Central memory CD8-positive, alpha-beta T cell (primary cell): ENCODE measurements at places on chromosomes 5 and 9.
A peak's percentile ranks its signal among the peaks of the same experiment; 100 is the strongest.

- DNase-seq: no peak
These were observed 189.7 kb downstream of the PALM2AKAP2 start for GRCh38 chr9:109969573-109970237.

- no peak for DNase-seq
These were observed 405.3 kb upstream of the SLC30A5 start for GRCh38 chr5:68688547-68688946.

DNA sequence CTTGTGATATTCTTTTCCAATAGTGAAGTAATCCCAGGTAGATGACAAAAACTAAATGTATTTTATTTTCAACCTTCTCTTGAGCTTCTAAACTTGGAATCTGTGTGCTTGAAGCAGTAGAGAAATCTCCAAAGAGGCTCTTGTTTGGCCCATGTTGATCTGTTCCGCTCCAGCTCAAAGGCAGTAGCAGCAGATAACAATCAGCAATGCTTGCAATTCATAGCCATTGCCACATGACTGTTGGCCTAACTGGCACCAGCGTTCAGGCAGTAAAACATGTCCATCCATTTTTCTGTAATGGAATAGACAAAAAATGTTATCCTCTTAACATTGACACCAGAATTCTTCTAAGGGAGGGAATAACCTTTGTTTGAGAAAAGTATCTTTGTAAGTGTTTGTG lies 270.7 kb upstream of the MSX2 start:
- no peak for DNase-seq

DNA sequence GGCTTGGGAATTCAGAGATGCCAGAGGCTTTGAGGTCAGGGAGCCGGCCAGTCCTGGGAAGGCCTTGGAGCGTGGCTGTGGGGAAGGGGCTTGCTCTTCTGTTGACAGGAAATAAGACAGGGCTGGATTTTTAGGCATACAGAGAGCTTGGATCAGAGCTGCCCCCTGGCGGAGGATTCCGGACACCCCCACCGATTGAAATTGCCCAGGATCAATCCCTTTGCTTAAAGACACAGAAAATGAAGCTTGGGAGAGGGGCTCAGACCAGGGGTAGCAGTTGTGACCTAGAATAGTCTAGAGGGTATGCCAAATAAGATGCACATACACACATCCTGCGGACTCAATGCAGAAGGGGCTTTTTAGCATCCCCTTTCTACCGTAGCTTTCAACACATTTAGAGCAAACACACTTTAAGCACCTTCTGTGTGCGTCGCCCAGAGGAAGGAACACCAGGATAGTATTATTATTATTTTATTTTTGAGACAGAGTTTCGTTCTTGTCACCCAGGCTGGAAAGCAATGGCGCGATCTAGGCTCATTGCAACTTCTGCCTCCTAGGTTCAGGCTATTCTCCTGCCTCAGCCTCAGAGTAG lies 1.7 kb upstream of the NTMT1 start:
- peak; percentile 57 for DNase-seq

DNA sequence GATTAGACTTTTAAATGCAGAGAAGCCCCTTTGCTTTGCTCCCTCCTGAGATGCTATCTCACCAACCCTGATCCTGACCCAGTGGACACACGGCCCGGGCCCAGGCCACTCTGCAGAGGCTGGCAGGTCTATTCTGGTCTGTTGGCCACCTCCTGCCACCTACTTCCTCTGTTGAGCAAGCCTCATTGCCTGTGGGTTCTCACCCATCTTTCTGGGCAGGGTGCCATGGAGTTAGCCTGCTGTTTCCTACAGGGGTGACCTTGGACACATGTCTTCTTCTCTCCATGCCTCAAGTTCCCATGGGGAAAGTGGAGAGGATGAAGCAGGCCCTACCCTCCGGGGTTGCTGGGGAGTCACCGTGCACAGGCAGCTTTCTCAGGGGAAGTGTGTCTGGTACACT lies 266.2 kb upstream of the IRX1 start:
- DNase-seq: no peak

- DNase-seq: no peak
These were observed 11.9 kb downstream of the ERBIN start for GRCh38 chr5:65938256-65938655.

- no peak for DNase-seq
These were observed 42.5 kb downstream of the RALGPS1 start for GRCh38 chr9:126956917-126957686.

DNA sequence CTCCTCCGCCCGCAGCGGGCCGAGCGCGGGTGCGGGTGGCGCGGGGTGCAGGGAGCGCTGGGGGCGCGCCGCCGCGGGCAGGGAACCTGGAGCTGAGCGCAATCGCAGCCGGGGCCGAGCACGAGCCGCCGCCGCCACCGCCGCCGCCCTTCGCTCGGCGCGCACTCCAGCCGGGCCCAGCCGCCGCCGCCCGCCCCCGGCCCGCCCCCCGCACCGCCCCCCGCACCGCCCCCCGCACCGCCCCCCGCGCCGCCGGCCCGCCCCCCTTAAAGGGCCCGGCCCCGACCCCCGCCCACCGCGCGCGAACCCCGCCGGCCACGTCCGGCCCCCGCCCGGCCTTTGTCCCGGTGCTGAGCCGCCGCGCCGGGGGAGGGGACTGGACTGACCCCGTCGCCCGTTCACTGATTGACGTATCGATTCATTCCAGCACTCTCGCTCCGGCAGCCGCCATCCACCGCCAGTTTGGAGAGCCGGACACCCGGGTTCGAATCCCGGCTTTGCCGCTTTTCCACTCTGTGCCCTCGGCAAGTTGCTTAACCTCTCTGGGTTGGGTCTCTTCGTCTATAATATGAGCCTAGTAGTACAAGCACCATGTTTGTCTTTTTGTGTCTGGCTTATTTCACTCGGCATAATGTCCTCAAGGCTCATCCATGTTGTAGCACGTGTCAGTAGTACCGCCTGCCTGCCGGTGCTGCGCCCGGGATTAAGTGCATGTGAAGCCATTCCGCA lies at the start of gene SH3PXD2B:
Gene SH3PXD2B, minus strand, starts transcription at position 168 of the 729 bp plus-strand sequence. CDS start 173 bp downstream, outside the sequence.
- no peak for DNase-seq

DNA sequence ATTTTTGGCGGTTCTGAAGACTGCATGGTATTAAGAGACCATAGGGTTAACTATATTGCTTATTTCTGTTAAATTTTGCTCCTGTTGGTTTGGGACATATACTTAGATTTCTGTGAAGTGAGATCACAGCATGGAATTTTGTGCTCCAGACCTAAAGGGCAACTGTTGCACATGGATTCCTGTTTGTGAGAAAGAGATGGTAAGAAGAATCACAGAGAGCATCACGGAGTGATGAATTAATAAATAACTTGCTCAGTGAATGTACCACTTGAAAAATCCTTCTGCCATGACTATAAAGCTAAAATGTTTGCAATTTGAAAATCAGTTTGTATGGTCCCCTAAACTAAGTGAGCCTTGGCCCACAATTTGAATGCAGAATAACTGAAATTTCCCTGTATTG lies 4.5 kb downstream of the PSAT1 start:
- DNase-seq: no peak
